ENCODE measurements at places on chromosomes 5 and 9.

- no peak for DNase-seq
These were observed 13.4 kb upstream of the STRBP start for GRCh38 chr9:123281659-123282350.

DNA sequence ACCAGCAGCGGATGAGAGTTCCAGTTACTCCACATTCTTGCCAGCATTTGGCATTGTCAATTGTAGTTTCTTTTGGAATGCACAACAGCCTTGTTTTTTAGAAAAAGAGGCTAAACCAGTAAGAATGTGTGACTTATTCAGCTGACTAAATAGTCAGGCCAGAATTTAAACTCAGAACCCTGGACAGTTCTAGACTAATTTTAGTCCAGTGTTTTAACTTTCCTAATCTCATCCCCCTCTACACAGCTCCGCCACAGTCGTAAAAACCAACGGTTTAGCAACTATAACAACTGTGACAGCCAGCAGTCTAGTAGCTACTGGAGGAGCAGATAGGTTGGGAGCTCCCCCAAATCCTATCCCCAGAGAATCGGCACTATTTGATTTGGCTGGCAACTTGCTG is 103.7 kb downstream of the FOXD1 start:
- no peak for DNase-seq

DNA sequence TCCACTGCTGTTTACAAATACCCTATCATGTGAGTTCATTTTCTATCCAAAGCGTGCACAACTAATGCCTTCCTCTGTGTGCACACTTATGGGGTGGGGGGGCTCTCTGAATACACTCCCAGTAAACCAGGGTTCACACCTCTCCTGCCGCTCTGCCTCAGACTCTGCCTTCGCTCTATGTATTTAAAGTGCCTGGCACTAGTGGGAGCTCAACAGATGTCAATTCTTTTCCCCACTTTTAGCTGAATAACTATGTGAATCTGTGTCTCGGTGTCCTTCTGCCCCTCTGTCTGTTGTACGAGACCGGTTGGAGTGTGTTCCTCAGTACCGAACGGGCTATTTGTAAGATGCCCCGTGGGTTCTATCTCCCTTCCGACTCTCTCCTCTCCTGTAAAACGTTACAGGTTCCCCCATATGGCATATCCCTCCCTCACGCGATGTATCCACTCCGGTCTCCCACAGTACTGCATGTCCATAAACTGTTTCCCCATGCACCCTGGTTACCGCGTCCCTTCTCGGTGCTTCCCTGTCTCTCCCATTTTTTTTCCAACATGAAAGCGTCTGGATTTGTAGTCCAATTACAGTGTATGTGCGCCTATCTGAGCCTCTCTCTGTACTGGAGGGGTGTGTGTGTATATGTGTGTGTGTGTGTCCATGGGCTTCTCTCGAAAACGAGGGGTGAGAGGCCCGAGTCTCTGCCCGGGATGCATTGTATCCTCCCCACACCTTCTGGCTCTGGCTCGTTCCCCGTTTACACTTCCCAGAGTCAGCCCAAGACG is 1.6 kb downstream of the ELL2 start:
- DNase-seq: no peak

GRCh38 chr5:44614845-44615244 is 193.9 kb upstream of the MRPS30 start:
- DNase-seq: no peak

DNA sequence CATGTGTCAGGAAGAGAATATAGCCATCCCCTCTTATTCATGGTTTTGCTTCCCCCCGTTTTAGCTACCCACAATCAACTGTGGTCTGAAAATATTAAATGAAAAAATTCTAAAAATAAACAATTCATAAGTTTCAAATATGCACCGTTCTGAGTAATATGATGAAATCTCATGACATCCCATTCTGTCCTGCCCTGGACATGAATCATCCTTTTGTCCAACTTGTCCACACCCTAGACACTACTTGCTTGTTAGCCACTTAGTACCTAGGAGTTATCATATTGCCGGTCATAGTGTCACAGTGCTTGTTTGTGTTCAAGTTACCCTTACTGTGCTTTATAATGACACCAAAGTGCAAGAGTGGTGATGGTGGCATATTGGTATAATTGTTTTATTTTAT is 113.5 kb downstream of the CAAP1 start:
- DNase-seq: no peak

GRCh38 chr9:17623965-17624364 is 45.1 kb downstream of the SH3GL2 start:
- no peak for DNase-seq
